ENCODE measurements at places on chromosomes 13 and 19.
A peak's percentile ranks its signal among the peaks of the same experiment; 100 is the strongest.

- no peak for DNase-seq
Observed at GRCh38 chr19:55158848-55159749, 1.6 kb upstream of the TNNI3 start.

DNA sequence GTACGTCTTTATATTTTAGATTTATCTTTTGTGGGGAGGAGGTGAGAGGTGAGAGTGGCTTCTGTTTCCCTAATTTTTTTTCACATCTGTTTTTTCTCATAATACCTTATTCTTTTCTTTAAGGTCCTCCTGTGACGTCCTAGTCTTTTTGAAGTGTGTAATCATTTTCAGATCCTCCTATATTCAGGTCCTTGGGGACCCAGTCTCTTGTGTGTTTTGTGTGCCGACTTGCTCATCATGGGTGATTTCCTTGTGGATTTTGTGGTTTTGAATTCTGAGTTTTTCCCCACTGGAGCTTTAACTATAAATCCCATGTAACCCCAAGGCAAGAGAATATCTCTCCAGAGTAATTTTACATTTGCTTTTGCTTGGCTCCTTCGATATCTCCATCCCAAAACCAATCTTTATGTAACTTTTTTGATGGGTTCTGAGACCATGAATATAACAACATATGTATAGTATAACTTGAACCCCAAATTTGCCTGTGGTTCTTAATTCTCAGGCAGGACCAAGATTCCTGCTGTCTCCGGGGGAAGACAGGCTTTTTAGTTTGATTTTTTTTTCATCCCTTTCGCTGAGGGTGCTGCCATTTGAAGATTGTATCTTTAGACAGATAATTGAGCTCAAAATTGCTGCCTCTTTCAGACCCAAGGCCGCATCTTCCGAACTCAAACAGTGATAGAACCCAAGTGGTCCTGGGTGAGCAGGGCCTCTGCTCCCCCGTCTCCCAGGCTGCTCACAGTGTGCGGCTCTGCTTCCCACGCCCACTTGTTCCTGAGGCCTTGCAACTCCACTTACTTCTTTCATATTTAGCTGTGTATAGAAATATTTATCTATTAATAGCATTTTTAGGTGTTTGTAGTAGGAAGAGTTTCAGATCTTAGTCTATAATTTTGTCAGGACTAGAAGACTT lies 59.1 kb upstream of the GPR183 start:
- peak; percentile 58 for DNase-seq

GRCh38 chr13:110565296-110565695 lies 3.8 kb upstream of the RAB20 start:
- DNase-seq: no peak

GRCh38 chr19:46845959-46846459 lies 4.6 kb downstream of the AP2S1 start:
- DNase-seq: no peak

DNA sequence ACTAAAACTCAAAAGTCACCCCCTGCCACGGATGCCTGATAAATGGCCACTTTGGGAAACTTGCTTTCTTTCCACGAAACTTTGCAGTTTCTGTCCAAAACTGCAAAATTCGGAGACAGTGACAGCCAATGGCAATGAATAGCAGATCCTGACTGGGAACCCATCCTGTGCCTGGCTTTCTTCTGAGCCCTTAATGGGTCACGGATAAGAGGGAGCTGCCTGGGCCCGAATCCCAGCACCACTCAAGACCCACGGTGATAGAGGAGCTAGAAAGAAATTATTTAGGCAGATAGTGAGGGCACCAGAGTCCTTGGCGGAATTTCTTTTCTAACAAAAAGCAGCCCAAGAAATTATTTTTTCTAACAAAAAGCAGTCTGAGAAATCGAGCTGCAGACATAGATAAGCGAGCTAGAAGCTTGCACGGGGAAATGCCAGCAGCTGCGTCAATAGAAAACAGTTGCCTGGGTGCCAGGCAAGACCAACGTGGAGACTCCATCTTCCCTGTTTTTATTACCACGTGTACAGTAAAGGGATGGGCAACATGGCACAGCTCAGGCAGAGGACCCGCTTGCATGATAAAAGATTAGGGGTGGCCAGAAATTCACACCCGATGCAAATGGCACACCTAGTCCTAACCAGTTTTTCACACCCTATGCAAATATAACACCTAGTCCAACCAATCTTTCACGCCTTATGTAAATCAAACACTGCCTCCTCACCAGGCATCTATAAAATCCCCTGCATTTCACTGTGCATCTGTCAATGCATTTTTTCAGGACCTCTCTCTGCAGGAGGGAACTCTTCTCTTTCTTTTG lies 7.1 kb upstream of the HSH2D start:
- no peak for DNase-seq

- DNase-seq: peak; percentile 69
Observed at GRCh38 chr19:47729799-47730520, 15.4 kb upstream of the NOP53 start.

DNA sequence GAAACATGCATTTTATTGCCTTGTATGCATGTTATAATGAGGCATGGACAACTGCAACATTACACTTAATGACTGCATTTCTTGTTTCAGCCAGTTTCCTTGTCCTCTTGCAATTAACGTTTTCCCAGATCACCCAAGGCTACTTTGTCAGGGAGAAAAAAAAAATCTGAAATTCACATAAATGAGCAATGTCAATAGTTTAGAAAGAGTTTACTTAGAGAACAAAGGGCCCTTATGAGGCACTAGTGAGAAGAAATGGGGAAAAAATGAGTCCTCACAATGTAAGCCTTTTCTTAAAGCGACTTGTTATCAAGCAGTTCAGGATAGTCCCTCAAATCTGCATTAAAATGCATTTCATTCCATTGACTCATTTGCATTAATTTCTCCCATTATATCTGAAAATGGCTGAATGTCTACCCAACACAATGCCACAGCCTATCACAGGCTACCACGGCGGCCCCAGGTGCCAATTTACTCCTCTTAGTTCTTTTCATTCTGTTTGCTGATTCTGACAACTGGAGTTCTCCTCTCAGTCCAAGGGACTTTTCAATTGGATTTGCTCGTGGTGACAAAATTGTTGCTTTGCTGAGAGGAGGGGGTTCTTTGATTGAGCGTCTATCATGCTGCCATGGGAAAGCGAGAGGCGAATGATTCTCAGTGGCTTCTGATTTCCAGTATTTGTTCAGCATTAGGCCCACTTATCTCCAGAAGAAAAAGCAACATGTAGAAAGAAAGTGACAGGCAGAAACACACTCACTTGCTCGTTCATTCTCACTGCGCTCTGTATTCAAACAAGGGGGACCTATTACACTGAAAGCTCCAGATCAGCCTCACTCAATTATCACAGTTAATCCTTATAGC lies 107.1 kb downstream of the DACH1 start:
- no peak for DNase-seq

GRCh38 chr19:29673451-29674371 lies 8.4 kb downstream of the PLEKHF1 start:
- no peak for DNase-seq

GRCh38 chr19:35144259-35144599 lies 1.2 kb downstream of the FXYD7 start:
- no peak for DNase-seq

- no peak for DNase-seq
Observed at GRCh38 chr19:51027126-51027806, 850 bp upstream of the KLK11 start.

- no peak for DNase-seq
Observed at GRCh38 chr13:102830646-102831045, 15.2 kb upstream of the ERCC5 start.

DNA sequence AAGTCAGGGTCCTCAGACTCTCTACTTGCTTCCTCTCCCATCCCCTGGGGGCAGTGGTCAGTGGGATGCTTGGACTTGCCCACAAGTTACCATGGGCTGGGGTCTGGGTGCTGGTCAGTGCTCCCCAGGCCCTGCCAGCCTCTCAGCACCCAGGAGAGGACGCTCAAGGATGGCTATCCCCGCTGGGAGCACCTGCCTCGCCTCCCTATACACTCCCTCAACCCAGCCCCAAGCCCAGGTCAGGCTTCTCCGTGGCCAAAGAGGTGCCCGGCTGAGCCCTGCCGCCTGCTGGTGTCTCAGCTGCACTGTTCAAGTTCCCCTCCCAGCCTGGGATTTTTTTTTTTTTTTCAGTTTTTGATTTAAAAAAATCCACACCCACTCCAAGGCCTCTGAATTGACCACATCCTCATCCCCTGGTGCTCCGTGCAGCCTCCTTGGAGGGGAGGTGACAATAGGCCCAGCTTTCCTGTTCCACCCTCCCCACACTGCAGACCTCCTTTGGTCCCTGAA lies 10.8 kb downstream of the F2RL3 start:
- DNase-seq: peak; percentile 83

DNA sequence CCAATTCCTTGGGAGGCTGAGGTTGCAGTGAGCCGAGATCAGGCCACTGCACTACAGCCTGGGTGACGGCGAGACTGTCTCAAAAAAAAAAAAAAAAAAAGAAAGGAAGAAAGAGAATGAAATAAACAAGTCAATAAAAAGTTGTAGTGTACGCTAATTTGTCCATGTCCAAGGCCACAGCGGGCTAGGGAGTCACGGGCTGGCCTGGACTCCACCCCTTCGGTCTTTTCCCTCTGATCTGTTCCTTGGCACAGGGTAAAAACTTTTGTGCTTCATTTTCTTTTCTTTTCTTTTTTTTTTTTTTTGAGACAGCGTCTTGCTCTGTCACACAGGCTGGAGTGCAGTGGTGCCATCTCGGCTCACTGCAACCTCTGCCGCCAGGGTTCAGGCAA lies 19.4 kb upstream of the MKNK2 start:
- no peak for DNase-seq

GRCh38 chr13:101925731-101926130 lies 473.3 kb downstream of the ITGBL1 start:
- no peak for DNase-seq

DNA sequence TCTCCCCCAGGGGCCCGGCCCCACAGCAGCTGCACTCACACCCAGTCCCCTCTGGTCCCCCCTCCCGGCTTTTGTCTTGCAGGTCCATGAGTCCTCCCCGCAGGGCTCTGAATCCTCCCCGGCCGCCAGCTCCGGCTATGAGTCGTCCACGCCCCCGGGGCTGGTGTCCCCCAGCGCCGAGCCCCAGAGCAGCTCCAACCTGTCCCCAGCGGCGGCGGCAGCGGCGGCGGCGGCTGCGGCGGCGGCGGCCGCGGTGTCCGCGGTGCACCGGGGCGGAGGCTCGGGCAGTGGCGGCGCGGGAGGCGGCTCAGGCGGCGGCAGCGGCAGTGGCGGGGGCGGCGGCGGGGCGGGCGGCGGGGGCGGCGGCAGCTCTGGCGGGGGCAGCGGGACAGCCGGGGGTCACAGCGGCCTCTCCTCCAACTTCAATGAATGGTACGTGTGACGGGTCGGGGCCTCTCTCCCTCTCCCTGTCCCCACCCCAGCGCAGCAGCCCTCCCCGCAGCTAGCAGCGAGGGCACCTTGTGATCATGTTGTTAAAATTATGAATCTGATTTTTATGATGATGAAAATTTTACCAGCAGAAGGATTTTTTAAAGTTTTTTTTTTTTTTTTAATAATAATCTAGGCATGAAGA lies 3.8 kb downstream of the ZIC2 start:
- no peak for DNase-seq

DNA sequence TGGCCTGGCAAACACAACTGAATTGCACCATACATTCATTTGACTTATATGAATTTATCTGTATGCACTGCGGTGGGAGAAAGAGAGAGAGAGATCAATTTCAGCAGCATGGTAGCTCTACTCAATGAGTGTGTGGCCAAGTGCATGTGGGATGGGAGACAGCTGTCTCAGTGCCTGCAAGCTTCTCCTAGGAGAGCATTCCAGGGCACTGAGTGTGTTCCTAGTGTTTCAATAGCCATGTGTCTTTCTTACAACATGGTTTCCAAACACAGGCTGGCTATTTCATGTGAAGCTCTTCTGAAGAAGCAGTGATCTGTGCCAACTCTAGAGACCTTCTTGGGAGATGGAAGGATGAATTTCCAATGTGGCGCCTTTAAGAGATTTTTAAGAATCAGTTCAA lies 43.5 kb downstream of the NEK5 start:
- no peak for DNase-seq

DNA sequence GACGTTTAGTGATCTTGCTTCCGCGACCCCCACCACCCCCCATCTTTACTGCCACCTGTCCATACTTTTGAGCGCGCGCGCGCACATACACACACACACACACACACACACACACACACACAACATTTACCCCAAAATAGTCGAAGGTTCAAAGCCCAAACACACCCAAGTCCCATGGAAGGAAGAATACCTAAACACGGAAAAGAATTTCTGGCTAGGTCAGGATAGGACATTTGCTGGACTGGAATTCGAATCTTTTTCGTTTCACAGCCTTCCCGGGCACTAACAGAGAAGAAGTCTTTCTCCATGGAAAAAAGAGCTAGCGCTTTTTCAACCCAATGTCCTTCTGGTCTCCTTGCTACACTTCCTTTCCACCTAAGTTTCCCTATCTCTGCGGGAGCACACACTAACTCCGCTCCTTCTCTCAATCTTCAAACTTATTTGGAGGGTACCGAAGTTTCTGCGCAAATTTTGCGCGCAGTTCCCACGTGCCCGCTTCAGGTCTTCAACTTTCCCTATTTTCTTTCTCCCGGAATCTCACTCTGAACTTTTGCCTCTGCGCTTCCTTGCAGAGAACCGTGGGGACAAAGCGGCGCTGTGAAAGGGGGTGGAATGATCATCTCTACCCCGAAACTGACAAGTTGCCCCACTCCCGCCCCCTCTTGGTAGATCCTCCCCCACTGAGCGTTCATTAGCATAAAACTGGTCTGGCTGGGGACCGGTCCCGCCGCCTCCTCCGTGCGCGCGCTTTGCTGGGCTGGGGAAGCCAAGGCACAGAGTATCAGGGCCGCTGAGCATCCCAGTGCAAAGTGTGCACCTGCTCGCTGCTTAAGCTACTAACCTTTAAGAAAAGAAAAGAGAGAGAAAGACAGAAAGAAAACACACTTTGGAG lies 2.7 kb downstream of the DACH1 start:
- peak; percentile 19 for DNase-seq

DNA sequence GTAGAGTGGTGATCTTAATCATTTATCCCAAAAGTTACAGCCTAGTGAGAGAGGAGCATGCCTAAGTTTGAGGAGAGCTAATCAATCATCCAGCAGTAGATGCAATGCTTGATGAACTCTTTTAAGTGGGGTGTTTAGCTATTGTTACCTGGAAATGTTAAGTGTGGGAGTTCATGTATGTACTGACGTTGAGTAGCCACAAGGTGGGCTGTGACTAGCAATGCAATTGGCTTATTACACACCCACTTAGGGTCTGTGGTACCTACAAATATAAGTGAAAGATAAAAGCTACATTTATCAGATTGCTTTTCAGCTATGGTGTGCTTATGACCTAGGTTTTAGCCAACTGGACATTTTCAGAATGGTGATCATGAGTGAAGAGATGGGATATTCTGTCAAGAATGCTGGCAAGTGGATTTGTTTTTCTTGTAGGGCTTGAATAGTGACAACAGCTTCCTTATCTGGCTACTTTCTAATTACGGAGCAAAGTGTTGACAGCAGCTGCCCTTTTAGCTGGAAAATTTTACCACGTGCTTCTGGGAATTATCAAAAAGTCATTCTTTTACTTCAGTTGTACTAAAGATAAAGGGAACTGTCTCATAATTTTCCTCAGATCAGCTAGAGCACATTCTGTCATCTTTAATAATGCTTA lies 170.6 kb downstream of the POSTN start:
- DNase-seq: no peak
